CD8-positive, alpha-beta memory T cell (primary cell): ENCODE measurements at places on chromosomes 16 and 17.

DNA sequence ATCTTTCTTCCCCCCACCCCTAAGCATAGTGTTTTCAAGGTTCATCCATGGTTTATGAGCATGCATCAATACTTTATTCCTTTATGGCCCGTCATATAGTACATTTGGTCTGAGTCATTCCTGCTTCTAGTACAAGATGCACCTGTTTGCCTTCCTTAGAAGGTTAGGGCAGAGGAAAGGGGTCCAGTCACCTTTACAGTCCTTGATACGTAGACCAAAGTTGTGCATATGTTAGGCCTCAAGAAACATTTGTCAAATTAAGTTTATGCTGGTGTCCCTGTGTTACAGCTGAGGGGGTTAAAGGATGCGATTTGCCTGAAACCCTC lies 1.4 kb downstream of the CYB5D2 start:
- no peak for DNase-seq

DNA sequence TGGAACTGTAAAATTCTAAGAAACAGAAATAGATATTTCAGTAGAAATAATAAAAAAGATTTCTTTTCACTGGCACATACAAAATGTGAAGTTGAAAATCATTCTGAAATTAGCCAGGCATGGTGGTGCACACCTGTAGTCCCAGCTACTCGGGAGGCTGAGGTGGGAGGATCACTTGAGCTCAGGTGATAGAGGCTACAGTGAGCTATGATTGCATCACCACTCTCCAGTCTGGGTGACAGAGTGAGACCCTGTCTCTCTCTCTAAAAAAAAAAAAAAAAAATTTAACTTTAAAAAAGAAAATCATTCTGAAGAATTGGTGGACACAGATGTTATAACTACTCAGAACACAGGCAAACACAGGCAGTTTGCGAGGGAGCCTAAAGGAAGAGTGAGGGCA lies 97.7 kb upstream of the FA2H start:
- DNase-seq = no peak

- DNase-seq = no peak
Measured at GRCh38 chr17:59754552-59754951, 47.1 kb downstream of the VMP1 start.

DNA sequence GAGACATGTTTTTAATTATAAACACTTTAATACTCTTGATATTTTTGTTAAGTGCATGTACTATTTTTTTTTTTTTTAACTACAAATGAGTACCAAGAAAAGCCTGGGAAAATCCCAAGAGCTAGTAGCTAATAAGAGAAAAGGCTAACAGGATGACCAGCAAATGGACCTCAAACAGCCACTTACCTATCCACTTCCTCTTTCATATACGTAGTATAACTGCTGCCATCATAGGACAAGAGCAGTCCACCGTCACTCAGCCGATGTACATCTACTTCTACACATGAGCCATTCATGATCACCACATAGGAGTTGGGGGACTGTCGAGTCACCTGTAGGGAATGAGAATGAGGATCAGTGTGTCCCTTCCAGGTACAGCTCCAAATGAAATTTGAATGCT lies 128.0 kb upstream of the C17orf78 start:
- no peak for DNase-seq

DNA sequence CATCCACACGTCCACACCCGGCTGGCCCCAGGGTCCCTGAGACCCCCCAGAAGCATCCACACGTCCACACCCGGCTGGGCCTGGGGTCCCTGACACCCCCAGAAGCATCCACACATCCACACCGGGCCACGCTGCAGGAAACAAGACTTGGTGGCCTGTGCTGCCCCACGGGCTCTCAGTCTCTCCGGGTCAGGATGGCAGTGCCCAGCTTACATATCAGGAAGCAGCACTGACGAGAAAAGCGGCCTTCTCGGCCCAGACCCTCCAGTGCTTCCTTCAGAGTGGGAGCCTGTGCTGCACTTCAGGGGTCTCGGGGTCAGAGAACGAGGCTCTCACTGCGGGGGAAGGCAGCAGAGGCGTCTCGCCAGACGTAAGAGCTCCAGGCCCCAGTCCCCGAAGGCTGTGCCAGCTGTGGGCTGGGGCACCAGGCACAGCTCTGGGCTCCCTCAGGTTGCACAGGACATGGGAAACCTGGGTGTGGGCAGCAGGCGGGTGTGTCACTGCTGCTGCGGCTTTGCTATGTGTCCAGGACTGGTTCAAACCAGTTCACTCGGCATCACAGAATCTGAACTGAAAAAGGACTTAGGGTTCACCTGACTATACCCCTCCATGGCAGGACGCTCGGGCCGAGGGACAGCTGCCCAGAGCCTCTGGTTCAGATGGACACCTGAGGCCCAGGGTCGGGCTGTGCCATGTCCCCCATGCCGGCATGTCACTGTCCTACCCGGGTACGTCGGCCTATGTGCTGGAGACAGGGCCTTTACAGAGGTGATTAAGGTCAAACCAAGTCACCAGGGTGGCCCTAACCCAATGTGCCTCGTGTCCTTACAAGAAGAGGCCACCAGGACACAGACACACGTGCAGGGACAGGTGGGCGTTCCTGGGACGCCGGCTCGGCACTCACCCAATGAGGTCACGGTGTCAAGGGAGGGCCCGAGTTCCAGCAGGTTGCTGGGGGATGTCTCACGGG lies 40.2 kb upstream of the CHMP6 start:
- DNase-seq = no peak

DNA sequence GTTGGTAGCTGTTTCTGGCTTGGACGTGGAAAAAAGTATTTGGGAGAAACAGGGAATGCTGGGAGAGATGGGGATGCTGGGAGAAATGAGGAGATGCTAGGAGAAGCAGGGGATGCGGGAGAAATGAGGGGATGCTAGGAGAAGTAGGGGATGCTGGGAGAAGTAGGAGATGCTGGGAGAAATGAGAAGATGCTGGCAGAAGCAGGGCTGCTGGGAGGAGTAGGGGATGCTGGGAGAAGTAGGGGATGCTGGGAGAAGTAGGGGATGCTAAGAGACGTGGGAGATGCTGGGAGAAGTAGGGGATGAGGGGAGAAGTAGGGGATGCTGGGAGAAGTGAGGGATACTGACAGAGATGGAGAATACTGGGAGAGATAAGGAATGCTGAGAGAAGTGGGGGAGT lies 45.6 kb upstream of the IL34 start:
- DNase-seq = no peak

DNA sequence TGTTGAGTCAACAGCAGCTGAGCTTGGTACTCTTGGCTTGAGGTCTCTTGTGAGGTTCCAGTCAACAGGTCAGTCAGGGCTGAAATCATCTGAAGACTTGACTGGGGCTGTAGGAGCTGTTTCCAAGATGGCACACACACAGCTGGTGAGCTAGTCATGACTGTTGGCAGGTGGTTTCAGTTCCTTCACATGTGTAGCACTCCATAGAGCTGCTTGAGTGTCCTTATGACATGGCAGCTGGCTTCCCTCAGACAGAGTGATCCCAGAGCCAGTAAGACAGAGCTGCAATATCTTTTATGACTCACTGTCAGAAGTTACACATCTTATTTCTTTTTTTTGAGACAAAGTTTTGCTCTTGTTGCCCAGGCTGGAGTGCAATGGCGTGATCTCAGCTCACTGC lies 19.5 kb upstream of the GAS7 start:
- DNase-seq = no peak

DNA sequence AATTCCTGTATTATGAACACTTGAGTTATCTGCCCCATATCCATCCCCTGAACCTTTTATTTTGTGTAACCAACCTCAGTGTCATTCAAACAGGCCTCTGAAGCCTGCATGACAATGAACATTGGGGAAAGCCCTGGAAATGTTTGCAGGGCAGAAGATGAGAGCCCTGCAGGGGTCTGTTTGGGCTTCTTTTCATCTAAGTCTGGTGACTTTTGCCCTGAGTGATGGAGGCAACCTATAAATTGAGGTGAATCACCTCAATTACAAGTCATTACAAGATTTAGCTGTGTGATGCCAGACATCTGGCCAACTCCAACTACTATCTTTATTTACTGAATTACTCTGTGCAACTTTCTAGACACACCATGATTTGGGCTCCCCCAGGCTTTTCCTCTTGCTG lies 189.2 kb downstream of the MAF start:
- DNase-seq = no peak

DNA sequence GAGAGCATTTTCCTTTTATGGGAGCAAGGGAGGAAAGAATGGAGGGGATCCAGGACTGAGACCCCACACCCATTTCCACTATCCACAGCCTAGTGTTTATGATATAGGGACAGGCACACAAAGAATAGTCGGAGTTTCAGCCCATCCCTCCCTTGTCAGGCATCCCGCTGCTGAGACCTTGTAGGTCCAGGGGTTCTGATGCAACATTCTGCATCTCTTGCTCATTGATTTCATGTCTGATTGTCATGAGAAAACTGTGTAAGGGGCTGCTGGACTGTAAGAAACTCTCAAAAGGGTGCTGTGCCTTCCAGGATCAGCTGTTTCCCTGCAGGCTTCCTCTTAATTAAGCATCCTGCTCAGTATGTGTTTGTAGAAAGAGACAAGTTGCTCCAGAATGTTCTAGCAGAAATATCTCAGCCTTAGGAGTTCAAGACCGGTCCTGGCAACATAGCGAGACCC lies 5.3 kb upstream of the POLR3E start:
- DNase-seq = no peak

DNA sequence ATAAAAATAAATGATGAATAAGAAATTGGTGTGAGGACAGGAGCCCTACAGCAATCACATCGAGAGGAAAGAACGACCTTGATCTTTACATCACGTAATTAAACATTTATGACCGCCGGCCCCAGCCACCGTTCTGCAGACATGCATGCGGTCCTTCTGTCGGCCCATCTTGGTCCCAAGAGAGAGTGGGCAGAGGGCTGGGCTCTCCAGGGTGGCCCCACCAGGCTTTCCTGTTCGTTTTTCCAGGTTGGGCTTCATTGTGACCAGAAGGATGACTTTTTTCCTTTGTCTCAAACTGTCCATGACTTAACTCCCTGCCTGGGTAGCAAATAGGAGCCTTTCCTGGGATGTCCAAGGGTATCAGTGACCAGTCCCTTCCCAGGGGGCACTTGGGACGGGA lies 3.3 kb upstream of the CRISPLD2 start:
- DNase-seq = no peak

- no peak for DNase-seq
Measured at GRCh38 chr17:35668802-35669201, 62.6 kb upstream of the RASL10B start.

- DNase-seq = no peak
Measured at GRCh38 chr16:57306676-57307341, 22.3 kb upstream of the PLLP start.

GRCh38 chr16:86836503-86837129 lies 258.3 kb downstream of the FOXL1 start:
- no peak for DNase-seq

- no peak for DNase-seq
Measured at GRCh38 chr16:586645-587590, 2.9 kb upstream of the RAB40C start.

- DNase-seq = peak; percentile 42
Measured at GRCh38 chr17:81285179-81285878, 9.8 kb downstream of the SLC38A10 start.

DNA sequence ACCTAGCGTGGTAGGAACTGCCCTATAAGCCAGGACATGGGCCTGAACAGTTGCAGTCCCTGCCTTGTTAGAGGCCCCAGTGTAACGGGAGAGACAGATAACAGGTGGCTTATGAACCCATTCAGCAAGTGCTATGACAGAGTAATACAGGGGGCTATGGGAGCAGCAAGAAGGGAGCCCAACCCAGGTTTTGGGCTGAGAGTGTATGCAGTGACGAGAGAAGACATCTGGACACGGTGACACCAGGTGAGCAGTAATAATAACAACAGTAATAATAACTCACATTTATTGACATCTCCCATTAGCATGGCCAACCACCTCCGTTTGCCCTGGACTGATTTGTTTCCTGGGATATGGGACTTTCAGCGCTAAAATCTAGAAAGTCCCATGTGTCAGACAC lies 100.8 kb downstream of the IRX5 start:
- DNase-seq = no peak

- DNase-seq = no peak
Measured at GRCh38 chr16:50083996-50084395, 18.2 kb downstream of the HEATR3 start.

DNA sequence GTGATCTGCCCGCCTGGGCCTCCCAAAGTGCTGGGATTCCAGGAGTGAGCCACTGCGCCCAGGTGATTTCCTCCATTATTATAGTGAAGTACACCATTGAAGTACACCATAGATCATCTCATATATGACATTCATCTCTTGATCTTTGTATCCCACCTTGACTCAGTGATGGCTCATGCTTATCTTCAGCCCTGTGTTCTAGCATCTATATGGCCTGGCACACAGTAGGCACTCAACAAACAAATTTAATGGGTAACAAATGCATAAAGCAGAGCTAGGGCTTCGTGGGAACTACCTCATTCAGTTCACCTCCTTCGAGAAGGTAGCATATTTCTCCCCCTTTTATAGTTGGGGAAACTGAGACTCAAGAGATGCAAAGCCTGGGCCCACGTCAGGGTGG lies 952 bp downstream of the ENKD1 start:
- DNase-seq = no peak

DNA sequence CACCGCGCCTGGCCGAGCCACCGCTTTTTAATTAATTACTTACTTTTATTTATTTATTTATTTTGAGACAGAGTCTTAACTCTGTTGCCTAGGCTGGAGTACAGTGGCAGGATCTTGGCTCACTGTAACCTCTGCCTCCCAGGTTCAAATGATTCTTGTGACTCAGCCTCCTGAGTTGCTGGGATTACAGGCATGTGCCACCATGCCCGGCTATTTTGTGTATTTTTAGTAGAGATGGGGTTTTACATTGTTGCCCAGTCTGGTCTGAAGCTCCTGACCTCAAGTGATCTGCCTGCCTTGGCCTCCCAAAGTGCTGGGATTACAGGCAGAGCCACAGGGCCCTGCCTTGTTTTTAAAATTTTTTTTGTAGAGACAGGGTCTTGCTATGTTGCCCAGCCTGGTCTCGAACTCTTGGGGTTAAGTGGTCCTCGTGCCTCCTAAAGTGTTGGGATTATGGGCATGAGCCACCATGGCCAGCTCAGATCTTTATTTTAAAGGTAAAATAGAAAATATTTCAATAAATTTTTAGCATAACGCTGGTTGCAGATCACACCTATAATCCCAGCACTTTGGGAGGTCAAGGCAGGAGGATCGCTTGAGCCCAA lies 18.3 kb upstream of the NUDT16L1 start:
- DNase-seq = no peak

GRCh38 chr17:78993241-78993956 lies 13.7 kb upstream of the LGALS3BP start:
- peak; percentile 36 for DNase-seq

GRCh38 chr17:40564883-40565768 lies at the start of gene CCR7:
Gene CCR7 (minus strand): TSS chr17:40565472. CDS start chr17:40565409, 63 bp downstream.
- peak; percentile 75 for DNase-seq

- DNase-seq = no peak
Measured at GRCh38 chr16:75224306-75225082, 5.7 kb downstream of the CTRB1 start.

DNA sequence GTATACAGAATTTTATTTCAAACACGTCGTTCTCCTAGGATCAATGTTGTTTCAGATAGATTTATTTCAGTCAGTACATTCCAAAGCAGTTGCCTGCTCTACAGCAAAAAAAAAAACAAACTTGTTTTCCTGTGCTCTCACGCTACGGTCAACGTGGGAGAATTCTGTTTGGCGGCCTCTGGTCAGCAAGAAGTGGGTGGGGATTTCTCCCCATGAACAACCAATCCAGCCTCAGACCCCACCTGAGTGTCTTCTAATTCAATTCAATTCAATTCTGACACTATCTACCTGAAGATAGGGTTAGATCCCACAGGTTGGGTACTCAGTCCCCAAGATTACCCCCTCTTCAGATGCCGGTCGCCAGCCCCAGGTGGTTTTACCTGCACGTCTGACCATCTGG lies 22.1 kb downstream of the C17orf58 start:
- DNase-seq = no peak

- DNase-seq = no peak
Measured at GRCh38 chr17:39562976-39563375, 44.7 kb downstream of the NEUROD2 start.

- DNase-seq = no peak
Measured at GRCh38 chr17:75307957-75308731, 18.9 kb upstream of the SLC25A19 start.
